Right hindlimb (tissue), 1 donor: ENCODE measurements at places on chromosomes 2 and 18.
A peak's percentile ranks its signal among the peaks of the same experiment; 100 is the strongest.

- no peak for DNase-seq
These were observed 9.8 kb upstream of the ARID5A start for GRCh38 chr2:96526615-96527285.

DNA sequence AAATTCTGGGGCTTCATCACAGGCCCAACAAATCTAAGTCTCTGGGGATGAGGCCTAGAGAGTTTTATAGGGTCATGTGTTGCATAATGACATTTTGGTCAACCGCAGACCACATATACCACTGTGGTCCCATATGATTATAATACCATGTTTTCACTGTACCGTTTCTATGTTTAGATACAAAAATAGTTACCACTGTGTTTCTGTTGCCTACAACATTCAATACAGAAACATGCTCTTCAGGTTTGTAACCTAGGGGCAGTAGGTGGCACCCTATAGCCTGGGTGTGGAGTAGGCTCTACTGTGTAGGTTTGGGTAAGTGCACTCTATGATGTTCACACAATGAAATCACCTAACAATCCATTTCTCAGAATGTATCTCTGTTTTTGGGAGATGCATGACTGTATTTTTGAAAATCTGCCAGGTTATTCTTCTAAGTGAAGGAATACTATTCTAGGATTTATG lies 485.2 kb downstream of the PTPRM start:
- no peak for DNase-seq

- DNase-seq = peak; percentile 79
These were observed at the start of gene VPS54 for GRCh38 chr2:64019083-64019974. Gene VPS54 (minus strand): TSS chr2:64019428. CDS start chr2:63983999, 35,429 bp downstream.

- DNase-seq = no peak
These were observed 80.1 kb downstream of the EML4 start for GRCh38 chr2:42249284-42249683.

GRCh38 chr18:10783941-10784340 lies 258.1 kb downstream of the NAPG start:
- no peak for DNase-seq

DNA sequence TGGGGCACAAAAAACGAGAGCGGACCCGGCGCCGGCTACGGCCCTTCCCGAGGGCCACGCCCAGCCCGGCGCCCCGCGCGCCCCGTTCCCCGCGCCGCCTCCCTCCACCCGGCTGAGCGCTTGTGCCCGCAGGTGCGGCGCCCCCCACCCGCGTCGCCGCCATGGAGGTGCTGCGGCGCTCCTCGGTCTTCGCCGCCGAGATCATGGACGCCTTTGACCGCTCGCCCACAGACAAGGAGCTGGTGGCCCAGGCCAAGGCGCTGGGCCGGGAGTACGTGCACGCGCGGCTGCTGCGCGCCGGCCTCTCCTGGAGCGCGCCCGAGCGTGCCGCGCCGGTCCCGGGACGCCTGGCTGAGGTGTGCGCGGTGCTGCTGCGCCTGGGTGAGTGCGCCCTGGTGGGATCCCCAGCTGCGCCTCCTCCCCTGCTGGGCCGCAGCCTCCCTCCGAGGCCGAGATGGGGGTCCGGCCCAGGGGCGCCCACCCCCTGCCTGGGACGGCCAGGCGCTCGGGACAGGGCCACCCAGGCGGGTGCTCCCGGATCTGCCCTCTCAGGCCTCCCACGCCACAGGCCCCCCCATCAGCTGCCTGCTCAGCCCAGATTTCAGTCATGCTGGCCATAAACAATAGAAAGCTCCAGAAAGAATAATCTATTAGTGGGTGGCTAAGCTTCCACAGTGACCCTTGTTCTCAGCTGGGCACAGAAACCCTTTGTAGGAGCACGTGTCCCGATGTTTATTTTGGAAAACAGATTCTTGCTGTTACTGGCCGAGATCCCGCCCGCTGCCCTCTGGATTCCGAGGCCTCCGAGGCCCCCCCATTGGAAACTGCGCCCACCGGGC lies 997 bp downstream of the BOK start:
- no peak for DNase-seq

DNA sequence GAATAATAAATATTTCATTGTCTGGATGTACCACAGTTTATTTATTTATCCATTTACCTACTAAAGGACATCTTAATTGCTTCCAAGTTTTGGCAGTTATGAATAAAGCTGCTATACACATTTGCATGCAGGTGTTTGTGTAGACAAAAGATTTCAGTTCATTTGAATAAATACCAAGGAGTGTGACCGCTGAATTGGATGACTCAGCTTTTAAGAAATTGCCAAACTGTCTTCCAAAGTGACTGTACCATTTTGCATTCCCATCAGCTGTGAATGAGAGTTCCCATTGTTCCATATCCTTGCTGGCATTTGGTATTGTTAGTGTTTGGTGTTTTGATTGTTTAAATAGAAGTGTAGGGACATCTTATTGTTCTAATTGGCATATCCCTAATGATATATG lies 36.2 kb upstream of the FMNL2 start:
- DNase-seq = no peak

GRCh38 chr2:2484301-2484700 lies 153.2 kb upstream of the MYT1L start:
- no peak for DNase-seq

GRCh38 chr2:66872081-66872985 lies 437.4 kb downstream of the MEIS1 start:
- no peak for DNase-seq

DNA sequence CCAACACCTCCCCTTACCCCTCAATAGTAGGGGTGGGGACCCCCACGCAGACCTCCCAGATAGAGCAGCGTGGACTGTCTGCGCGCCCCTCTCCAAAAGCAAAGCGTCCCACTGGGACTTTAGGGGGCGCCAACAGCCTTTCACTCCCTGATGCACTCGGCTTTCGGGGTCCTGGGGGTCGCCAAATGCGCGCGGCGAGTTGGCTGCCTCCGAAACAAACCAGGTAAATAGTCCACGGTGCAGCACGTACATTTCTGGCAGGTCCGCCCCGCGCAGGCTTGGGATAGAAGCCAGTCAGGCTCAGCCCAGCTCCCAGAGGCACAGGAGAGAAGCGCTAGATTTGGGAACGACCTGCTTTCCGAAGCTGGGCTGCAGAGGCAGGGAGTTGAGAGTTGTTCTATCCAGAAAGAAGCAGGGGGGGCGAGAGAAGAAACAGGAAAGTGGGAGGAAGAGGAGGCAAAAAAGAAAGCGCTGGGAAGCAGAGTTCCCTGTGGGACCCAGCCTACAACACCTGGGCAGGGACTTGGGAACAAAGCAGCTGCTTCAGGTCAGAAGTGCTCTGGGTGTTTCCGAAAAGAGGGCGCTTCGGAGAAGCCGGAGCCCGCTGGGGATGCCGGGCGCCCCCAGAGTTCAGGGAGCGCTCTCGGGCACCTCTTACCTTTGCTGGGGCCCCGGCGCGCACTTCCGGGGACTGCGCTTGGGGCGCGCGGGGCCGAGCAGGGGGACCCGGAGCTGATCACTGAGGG lies 544 bp downstream of the EVA1A start:
- peak; percentile 60 for DNase-seq

GRCh38 chr2:157327200-157327599 lies 1.6 kb upstream of the ERMN start:
- DNase-seq = no peak

GRCh38 chr2:220310451-220310861 lies 683.0 kb downstream of the SLC4A3 start:
- DNase-seq = peak; percentile 44

DNA sequence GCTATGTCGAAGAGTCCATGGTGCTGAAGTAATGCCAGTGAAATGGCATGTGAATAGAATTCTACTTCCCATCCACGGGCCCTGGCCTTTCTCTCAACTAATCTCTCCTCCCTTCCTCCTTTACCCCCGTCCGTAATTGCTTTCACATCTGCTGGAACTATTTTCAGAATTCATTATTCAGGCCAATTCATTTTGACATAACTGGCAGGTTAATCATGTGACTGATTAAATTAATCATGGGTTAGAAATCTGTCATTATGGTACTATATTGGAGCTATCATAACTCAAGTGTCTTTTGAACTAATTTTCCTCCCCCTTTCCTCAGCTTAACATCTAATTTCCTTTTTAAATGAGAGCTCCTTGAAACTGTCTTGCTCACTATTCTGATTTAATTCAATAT lies 66.9 kb downstream of the ZDBF2 start:
- DNase-seq = no peak

GRCh38 chr2:70994699-70995425 lies at the start of gene TEX261:
Gene TEX261 (minus strand): TSS chr2:70994873. CDS start chr2:70994757, 116 bp downstream.
- peak; percentile 93 for DNase-seq

DNA sequence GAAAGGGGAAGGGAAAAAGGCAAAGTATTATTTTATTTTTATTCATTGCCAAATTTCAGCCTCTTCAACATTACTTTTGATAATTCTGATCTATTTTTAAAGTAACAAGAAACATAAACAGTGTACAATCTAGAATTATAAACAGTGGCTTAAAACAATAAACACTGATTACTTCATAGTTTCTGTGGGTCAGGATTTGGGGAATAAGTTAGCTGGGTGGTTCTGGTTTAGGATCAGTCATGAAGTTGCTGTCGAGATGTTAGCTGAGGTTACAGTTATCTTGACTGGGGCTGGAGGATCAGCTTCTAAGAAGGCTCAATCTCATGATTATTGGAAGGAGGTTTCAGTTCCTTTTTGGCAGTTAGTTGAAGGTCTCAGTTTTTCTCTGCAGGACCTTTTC lies 109.2 kb downstream of the SCN2A start:
- DNase-seq = no peak

DNA sequence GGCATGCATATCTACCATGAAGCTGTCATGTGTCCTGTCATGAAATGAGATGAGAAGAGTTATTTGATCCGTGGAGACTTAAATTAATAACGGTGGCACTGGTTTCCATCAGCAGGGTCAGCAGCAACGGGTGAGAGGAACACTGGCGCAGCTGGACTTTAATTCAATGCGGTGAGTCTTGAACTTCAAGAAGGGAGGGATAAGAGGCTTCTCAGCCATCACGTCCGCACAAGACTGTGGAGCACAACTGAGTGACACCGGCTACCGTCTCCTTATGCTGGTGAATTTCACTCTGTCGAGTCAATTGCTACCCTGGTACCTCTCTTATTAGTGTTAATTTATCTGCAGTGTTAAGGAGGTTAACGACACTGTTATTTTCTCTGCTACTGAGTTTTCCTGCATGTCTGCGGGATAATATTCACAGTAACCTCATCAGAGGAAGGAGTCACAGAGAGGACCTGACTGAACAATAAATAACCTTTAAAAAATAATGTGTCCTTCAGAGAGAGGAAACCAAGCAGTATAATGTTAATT lies 236.8 kb downstream of the EPHA4 start:
- DNase-seq = no peak

GRCh38 chr18:42839408-42839807 lies 276.1 kb downstream of the RIT2 start:
- no peak for DNase-seq

DNA sequence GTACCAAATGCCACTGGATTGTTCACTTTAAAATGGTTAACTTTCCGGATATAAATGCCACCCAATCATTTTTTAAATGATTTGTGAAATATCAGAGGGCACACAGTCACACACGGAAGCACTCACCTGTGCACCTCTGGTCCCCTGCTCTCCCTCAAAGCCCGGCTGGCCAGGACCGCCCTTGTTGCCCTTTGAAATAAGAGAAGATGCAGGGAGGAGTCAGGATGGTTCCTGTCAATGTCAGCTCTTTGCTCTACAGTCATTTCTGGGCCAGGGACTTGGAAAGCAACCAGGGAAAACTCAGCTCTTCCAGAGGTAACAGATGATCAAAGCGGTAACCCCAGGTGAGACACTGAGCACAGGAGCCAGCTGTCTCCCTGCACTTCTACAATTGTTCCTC lies 60.7 kb downstream of the COL6A3 start:
- no peak for DNase-seq

DNA sequence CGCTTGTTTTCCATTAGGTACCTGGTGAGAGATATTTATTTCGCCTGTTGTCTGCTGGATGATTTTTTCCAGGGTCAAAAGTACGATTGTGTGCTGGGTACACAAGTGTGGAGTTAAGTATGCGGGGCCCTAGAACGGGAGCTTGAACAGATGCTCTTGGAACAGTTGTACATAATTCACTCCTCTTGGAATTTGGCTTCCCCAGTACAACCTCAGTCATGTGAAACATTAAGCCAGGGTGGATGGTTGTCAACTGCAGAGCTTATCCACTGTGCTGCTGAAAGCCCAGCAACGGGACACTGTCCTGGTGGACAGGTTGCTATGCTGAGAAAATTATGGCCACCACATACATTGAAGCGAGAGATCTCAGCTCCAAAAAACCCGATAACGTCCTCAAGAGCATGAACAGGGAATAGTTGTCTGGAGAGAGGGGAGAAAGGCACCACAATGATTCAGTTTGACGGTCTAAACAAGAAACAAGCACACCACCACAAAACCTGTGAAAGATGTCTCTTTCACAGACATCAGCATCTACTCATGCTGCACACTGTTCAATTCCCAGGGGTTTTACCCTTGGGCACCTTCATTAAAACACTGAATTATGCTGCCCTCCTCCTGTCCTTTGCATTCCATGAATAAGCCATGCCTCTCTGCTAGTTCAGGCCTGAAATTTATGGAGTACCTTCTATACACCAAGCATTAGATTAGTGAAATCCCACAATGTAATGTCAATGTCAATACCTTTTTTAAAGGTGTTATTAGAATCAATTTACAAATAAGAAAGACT lies 176.8 kb upstream of the TRIB2 start:
- peak; percentile 49 for DNase-seq

DNA sequence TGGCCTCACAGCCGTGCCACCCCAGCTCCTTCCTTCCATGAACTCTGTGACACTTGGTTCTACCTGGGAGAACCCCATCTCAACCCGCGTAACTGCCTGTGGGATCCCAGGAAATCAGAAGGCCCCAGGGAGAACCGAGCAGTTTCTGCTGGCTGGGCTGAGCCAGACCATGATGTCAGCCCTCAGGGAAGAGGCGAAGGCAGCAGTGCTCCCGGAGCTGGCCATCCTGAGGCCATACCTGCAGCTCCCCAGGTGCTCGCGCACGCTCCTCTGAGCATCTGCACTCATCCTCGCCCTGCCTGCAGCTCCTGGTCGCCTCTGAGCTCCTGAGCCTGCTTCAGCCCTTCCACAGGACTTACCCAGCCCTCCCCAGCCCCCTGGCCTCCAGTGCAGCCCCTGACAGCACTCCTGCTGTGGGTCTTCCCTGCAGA lies 186.1 kb downstream of the SEPTIN10 start:
- peak; percentile 13 for DNase-seq

DNA sequence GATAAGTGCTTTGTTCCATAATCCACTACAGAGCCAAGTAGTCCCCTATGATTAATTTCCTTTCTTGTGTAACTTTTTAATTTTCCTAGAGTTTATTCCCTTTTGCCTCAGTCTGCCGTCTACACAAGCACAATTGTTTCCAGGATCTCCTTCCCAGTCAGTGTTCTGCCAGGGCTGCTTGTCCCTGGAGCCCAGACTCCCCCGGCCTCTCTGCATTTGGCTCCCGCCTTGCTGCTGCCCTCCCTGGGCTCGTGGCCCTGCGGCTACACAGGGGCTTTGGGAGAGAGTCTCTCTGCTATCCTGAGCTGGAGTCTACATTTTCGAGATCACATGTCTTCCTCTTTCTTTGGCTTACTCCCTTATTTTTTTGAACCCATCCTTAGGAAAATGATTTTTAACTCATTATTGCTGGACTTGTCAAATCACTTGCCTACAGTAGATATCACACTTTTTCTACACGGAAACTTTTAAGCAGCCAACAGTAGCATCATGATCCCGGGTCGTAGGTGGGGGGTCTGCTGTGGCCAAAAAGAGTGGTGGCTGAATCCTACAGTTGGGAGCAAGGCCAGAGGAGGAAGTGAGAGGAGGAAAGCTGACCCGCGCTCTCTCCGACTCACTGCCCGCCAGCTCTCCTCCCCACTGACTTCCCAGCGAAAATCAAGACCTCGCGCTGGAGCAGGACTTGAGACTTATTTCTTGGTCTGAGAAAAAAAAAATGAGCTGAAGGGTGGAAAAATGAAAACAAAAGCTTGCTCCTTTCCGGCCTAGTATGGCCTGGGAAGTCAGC lies 9.4 kb downstream of the FBLN7 start:
- peak; percentile 83 for DNase-seq

GRCh38 chr2:145352484-145352883 lies 832.6 kb upstream of the ZEB2 start:
- no peak for DNase-seq
